COLO829 (cell line): ENCODE measurements at places on chromosomes 2 and 18.

GRCh38 chr18:63177919-63178821 is 141.4 kb downstream of the BCL2 start:
- peak; percentile 21 for DNase-seq

GRCh38 chr2:86045541-86045940 is 60.1 kb downstream of the POLR1A start:
- DNase-seq: no peak

- DNase-seq: no peak
These were observed 13.4 kb upstream of the ADGRF3 start for GRCh38 chr2:26359886-26360473.

- no peak for DNase-seq
These were observed 554.4 kb upstream of the MEX3C start for GRCh38 chr18:51751901-51752300.

DNA sequence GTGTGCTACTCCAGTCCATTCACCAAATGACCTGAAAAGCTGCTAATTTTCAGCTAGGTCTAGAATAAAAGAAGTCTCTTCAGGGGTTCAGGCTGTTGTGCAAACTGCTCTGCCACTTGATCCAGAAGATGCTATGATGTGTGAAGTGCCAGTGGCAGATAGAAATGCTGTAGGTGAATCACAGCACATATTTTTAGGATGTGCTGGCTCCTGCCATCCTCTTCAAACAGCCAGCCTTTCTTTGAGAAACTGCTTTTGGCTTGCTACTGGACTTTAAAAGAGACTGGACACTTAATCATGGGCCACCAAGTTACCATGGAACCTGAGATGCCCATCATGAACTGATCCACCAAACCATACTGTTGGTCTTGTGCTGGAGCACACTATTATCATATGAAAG is 322.1 kb downstream of the EN1 start:
- DNase-seq: no peak

GRCh38 chr2:205754924-205755321 is 72.6 kb downstream of the NRP2 start:
- DNase-seq: no peak

DNA sequence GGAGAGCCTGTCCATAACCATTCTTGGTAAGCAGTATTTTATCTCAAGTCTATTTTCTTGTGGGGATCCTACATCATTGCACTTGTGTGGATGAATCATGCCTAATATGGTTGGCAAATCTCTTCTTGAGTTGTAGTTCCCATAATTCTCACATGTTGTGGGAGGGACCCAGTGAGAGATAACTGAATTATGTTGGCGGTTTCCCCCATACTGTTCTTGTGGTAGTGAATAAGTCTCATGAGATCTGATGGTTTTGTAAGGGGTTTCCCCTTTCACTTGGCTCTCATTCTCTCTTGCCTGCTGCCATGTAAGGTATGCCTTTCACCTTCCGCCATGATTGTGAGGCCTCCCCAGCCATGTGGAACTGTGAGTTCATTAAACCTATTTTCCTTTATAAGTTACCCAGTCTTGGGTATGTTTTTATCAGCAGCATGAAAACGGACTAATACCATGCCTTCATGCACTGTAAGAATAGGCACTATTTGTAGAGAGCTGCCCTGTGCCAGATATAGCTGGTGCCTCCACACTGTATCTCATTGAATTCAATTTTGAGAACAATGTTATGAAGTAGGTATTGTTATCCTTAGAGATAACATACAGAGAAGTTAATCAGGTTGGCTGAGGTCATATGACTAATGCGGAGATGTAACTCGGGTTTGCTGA is 148.3 kb downstream of the PLCL1 start:
- no peak for DNase-seq

DNA sequence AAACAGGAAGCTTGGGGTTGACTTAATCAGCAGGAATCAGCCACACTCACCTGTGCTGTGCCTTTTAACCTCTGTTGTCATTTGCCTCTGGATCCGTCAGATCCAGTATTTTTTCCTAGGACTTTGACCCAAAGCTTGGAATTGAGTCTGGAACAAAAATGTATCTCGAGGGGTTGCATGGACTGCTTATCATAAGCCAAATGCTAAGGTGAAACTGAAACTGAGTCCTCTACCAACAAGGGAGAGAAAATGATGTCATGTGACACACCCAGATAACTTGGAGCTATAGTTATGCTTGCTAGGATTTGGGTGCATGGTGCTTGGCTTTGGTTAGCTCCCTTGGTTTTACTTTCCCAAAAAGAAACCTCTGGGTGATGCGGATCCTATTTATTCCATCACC is 2158.6 kb upstream of the PIK3C3 start:
- DNase-seq: no peak

DNA sequence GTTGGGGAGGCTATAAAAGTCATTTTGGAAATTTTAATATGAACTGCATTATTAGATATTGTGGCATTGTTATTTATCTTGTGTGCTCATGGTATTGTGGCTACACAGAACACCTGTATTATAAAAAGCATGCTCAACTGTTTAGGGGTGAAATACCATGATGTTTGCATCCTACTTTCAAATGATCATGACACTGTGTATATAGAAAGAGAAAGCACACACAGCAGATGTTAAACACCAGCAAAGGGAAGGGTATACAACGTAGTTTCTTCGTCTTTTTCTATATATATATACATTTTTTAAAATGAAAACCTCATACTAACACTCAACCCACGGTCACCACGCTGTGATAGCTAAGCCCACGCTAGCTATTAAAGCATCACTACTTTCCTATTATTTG is 27.1 kb downstream of the STARD7 start:
- DNase-seq: no peak

GRCh38 chr2:212427638-212428037 is 111.0 kb downstream of the ERBB4 start:
- no peak for DNase-seq

- DNase-seq: no peak
These were observed 11.4 kb upstream of the CETN1 start for GRCh38 chr18:568731-569130.

DNA sequence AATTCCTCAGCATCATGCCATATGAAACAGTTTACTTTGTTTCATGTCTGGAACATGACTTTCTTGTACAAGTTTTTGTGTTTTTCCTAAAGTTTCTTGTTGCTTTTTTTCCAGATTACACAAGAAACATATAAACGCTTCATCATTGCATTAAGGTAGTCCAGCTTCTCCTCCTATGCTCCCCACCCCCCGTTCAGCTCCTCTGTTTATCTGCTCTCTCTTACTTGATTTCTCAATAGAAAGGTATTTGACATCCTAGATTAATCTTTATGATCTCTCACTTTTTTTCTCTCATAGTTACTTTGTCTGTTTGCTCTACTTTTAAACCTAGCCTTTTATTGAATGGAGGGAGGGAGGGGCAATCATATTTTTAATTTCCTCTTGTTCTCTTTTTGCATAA is 25.4 kb downstream of the SLC40A1 start:
- no peak for DNase-seq

GRCh38 chr18:9898792-9899549 is 13.2 kb downstream of the TXNDC2 start:
- no peak for DNase-seq

DNA sequence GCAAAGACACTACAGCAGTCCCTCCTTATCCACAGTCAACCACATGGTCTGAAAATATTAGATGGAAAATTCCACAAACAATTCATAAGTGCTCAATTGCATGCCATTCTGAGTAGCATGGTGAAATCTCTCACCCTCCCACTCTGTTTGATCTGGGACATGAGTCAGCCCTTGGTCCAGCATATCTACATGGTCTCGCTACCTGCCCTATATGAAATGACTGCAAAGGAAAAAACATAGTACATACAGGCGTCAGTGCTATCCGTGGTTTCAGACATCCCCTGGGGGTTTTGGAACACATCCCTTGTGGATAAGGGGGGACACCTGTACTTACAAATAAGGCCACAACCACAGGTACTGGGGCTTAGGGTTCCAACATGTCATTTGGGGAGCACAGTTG is 73.7 kb downstream of the CABLES1 start:
- DNase-seq: no peak

DNA sequence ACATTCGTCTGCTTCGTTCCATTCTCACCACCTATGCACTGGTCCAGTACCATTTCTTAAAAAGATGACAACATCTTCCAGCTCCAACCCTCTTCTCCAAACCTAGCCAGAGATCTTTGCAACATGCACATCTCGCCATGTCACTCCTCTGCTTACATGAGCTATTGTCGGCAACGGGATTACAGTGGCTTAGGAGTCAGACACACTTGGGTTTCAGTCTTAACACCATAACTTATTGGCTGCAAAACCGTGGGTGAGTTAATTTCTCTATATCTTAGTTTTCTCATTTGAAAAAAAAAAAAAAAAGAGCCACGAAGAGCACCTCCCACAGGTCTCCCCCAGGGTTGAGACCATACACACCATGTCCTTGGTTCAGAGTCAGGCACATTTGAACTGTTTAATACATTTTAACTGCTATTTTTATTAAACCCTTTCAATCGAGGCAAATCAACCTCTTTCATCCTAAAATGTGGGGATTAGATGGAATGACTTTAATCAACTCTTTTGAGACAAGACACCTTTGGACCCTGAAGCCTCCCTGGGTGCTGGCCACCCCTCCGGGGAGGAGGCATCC is 889 bp downstream of the ANKRD29 start:
- DNase-seq: no peak

- DNase-seq: no peak
These were observed 630.8 kb upstream of the SLC39A10 start for GRCh38 chr2:195026261-195026660.

DNA sequence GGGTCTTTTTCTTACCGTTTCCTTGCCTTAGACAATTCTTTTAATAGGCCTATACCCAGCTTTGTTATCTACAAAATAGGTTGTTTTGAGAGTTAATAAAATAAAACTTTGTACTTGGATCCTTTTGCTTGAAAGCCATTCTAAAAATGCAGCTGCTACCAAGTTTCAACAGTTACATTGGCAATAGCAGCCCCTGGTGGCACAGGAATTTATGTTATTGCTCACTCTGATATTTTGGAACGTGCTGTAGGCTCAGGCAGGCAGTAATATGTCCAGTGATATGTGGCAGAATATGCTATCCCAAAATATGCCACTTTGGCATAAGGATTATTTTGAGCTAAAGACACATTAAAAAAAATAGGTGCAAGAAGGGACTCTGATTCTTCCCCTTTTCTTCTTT is 6.7 kb upstream of the COMMD1 start:
- no peak for DNase-seq

GRCh38 chr2:111970453-111970852 is 72.0 kb downstream of the MERTK start:
- DNase-seq: no peak

GRCh38 chr2:120177973-120178372 is 45.2 kb downstream of the TMEM185B start:
- DNase-seq: no peak

- DNase-seq: peak; percentile 79
These were observed 7.9 kb downstream of the PCBP1 start for GRCh38 chr2:70094978-70095719.

- no peak for DNase-seq
These were observed 66.3 kb downstream of the IRS1 start for GRCh38 chr2:226733189-226733858.

GRCh38 chr2:32697156-32697555 is 69.3 kb downstream of the TTC27 start:
- no peak for DNase-seq

DNA sequence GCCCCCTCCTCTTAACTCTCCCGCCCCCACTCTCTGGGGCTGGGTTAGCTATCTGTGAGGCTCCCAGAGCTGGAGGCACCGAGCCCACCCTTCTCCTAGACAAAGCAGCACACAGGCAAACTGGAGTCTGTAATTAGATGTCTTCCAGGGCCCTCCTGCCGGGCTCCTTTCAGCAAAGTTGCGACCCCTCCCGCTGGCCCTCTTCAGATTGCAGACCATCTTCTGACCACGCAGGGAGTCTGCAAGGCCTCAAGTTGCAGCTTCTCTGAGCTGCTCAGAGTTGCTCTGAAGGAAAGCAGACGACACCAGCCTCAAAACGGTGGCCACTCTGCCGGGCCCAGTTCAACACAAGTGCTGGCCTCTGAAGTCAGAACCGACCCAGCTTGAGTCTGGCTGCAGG is 228.4 kb upstream of the COPS8 start:
- no peak for DNase-seq

DNA sequence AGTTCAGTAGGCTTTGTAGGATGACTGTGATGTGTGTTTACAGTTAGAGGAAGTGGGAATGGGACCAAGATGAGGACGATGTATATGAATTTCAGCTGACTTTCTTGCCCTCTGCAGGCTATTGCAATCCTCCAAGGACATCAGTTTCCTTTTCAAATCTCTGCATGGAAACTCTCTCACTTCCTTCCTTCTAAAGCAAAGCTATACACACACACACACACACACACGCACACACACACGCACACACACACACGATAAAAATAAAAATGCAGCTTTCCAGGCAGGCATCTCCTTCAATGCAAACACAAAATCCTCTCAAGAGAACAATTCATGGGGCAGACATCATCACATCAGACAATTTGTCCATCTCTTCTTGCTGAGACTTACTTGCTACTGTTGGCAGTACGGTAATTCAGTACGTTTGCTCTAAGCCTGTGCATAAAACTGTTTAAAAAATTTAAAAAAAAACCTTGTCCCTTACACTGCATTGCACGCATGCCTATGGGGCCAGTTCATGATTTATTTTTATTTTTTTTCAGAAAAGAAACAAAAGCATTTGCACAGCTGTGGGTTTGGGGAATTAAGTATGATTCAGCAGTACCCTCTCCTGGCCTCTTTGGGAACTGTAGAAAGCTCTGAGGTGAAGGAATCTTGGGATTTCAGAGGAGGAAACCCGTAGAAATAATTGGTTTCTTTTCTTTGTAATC is 27.1 kb upstream of the ICOS start:
- peak; percentile 80 for DNase-seq

DNA sequence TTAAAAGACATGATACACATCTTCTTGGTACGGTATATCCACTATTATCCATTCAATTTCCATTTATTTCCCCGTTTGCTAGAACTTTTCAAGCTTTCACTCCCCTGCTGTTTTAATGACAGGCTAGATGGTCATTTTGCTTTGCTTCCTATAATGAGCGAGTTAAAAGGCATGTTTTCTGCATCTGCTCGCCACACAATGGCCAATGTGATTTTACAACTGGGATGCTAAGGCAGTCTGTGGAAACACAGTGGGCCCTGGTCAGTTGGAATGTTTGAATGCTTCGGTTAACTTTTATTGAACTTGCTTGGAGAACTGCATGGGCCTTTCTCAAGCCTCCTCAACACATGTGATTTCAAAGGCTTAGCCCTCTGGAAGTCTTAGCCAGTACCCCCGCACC is 48.4 kb upstream of the TNP1 start:
- DNase-seq: no peak

- no peak for DNase-seq
These were observed 35.3 kb downstream of the KCNF1 start for GRCh38 chr2:10947005-10947440.

DNA sequence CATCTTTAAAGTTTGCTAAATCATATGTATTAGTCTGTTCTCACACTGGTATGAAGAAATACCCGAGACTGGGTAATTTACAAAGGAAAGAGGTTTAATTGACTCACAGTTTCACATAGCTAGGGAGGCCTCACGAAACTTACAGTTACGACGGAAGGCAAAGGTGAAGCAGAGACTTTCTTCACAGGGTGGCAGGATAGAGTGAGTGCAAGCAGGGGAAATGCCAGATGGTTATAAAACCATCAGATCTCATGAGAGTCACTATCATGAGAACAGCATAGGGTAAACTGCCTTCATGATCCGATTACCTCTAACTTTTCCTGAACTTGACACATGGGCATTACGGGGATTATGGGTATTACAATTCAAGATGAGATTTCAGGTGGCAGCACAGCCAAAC is 1075.2 kb upstream of the NRXN1 start:
- DNase-seq: no peak
